ENCODE measurements at places on chromosomes 5 and 9. TPM values are rescaled to one million over a fixed set of nuclear protein-coding genes. Genes with fewer than 3 reads are reported as not detected.

Gene DCTN4
- 48.5 TPM for total RNA-seq

Gene SCAMP1
- 36.8 TPM for total RNA-seq

Gene GRAMD2B
- 40.7 TPM for total RNA-seq

Gene HSPB3
- total RNA-seq, result 33.1 TPM

Gene IZUMO3
- total RNA-seq, result not detected

Gene AFAP1L1
- 23.8 TPM for total RNA-seq

Gene LPAR1
- 55.5 TPM for total RNA-seq

Gene FUBP3
- total RNA-seq, result 40.6 TPM

Gene RNF183
- not detected for total RNA-seq

Gene IFNB1
- total RNA-seq, result not detected

Gene NTNG2
- total RNA-seq, result 2.9 TPM

Gene C5orf46
- not detected for total RNA-seq

Gene VAV2
- 9.1 TPM for total RNA-seq

Gene IFNA21
- not detected for total RNA-seq

Gene DNLZ
- 34.8 TPM for total RNA-seq

Gene NR2F1
- 17.4 TPM for total RNA-seq

Gene SLC6A7
- not detected for total RNA-seq

Gene CDC20B
- not detected for total RNA-seq

Gene LCN9
- not detected for total RNA-seq

Gene TAF11L10
- not detected for total RNA-seq

Gene PDLIM4
- total RNA-seq, result 199 TPM

Gene PCDHGC5
- total RNA-seq, result 1.3 TPM

Gene IRX1
- not detected for total RNA-seq

Gene GPX8
- 8.4 TPM for total RNA-seq

Gene PKN3
- 10.0 TPM for total RNA-seq

Gene GNA14
- total RNA-seq, result 4.7 TPM

Gene IL9
- not detected for total RNA-seq

Gene DMRT2
- total RNA-seq, result 0.33 TPM

Gene KCNV2
- total RNA-seq, result not detected

Gene RFK
- 19.1 TPM for total RNA-seq

Gene MVB12B
- total RNA-seq, result 25.0 TPM

Gene SRA1
- 23.5 TPM for total RNA-seq
